ENCODE measurements at places on chromosomes 4 and X. TPM values are rescaled to one million over a fixed set of nuclear protein-coding genes. Genes with fewer than 3 reads are reported as not detected.
A peak's percentile ranks its signal among the peaks of the same experiment; 100 is the strongest.

The LRAT gene
- not detected for total RNA-seq

The GABRQ gene
- 0.79 TPM for total RNA-seq

The SMR3B gene
- not detected for total RNA-seq

The DCLK2 gene
- 11.7 TPM for total RNA-seq

The MAGEH1 gene
- total RNA-seq, result 35.3 TPM

The PPEF1 gene
- 1.3 TPM for total RNA-seq

The SLIT2 gene
- 40.4 TPM for total RNA-seq

The IL3RA gene
- 5.7 TPM for total RNA-seq

The SMIM43 gene
- total RNA-seq, result 0.30 TPM

The CLCN4 gene
- 7.4 TPM for total RNA-seq

GRCh38 chr4:151658959-151659600, 101.7 kb downstream of the GATB start:
- peak; percentile 67 for DNase-seq

- no peak for DNase-seq
Observed at GRCh38 chr4:175469514-175469913, 342.6 kb downstream of the GPM6A start.

DNA sequence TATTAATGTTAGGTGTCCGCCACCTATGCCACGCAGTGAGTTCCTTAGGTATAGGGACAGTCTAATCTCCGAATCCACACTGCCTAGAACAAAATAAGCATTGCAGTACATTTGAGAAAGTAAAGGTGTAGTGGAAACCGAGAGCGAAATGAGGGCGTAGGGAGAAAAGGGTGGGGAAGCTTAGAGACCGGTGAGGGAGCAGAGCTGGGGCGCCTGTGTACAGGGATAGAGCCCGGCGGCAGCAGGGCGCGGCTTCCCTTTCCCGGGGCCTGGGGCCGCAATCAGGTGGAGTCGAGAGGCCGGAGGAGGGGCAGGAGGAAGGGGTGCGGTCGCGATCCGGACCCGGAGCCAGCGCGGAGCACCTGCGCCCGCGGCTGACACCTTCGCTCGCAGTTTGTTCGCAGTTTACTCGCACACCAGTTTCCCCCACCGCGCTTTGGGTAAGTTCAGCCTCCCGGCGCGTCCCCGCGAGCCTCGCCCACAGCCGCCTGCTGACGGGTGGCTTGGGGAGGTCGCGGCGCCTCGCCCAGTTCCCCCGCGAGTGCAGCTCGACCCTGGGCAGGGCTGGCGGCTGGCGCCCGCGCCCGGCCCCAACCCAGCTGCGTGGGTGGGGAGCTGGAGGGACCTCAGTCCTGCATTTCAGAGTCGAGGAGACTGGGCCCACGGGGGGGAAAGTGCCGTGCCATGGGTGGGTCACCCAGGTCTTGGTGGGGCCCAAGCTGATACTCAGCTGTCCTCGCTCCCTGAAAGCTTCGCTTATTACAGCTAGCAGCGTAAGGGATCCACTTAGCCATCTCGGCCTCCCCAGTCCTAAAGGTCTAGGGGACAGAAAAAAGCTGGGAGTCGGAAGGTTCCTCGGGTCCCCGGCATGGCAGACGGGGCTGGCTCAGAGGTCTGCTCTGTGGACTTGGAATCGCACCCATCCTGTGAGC, at the start of gene ANXA3:
TSS of gene ANXA3 (plus strand) at position 351 of the 932 bp plus-strand sequence. CDS start 2,704 bp downstream, outside the sequence.
- DNase-seq, result no peak

DNA sequence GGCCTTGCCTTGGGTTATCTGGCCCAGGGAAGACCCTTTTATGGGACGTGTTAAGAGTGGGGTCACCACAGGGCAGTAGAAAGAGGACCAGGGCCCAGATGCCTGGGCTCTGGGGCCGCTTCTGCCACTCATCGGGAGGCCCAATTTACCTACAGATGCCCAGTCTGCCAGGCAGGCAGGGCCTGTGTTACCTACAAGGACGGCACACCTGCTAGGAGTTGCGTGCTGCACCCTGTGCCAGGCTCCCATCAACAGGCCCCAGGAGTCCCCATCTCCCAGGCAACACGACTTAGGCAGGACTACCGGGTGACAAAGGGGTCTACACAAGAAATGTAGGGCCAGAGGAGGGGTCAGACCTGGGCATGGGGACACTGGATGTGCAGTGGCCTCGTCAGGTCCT, 34.6 kb downstream of the WDR1 start:
- no peak for DNase-seq

DNA sequence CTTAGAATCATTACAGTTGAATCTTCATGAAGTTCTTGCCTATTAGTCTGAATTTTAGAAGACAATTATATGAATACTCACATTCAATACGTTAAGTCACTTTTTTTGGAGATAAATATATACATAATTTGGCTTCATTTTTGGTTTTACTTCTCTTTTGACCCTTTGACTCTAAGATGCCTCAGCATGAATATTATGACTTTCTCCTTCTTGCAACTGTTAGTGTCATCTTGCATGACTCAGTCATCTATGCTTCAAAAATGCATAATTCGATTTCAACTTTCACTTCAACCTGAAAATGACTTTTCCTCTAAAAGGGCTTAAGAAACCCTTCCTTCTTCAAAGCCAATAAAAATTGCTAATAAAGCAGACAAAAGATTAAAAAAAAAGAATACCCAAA, 1427.5 kb downstream of the ADGRL3 start:
- no peak for DNase-seq

DNA sequence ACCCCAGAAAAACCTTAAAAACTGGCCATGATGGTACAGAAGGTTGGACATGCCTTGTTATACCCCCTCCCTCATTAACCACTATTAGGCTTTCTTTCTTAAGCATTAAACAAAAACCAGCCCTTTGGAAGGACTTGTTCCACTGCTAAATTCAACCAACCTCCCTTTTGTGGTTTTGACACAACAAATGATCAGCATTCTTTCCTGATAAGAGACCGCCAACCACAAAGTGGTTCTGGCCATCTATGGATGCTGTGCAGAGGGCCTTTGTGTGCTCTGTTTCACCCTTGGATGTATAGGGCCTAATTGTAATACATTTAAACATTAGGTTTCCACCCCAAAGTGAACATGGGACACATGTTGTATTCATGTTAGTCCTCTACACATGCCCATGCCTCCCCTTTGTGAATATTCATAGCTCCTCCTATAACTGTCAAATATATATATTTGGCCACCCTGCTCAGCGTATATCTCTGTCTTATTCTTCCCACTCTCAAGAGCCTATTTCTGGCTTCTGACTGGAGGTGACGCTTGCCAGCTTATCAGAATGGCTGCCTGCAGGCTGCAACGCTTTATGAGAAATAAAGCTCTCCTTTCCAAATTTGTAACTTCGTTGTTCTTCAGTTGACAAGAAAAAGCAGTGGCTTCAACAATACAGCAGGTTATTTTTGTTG, 126.6 kb downstream of the NPNT start:
- no peak for DNase-seq

DNA sequence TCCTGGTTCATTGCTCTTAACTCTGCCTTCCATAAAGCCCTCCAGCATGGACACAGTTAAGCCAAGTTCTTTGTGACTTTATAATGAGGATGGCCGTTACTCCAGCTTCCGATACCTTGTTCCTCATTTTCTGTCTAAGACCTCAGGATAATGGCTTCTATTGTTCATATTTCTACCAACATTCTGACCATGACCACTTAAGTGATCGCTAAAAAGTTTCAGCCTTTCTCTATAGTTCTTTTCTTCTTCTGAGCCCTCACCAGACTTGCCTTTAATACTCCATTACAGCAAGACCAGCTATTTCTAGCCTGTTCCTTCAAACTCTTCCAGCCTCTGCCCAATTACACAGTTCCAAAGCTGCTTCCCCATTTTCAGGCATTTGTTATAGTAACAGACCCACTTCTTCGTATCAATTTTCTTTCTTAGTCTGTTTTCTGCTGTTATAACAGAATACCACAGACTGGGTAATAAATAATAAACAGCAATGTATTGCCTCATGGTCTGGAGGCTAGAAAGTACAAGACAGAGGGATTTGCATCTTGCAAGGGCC, 12.3 kb downstream of the RNF175 start:
- DNase-seq, result no peak

GRCh38 chr4:82123934-82124333, 249.9 kb downstream of the HNRNPD start:
- no peak for DNase-seq

DNA sequence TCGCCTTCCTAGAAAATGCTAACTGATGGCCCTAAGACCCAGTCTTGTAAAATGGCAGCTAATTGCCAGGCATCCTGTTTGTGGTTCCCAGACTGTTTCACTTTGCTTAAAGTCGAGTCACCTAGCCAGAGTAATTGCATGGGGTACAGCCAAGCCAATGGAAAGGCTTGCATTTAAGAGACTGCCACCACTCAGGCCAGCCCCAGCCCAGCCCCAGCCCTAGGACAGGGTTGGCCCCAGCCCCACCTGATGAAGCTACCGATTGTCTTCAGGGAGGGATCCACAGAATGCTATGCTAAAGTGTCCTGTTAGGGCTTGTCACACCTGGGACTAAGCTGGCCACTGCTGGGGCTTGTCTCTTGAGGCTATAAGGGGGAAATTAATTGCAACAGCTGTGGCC, 194.6 kb upstream of the KLF3 start:
- DNase-seq, result no peak

- peak; percentile 3 for DNase-seq
Observed at GRCh38 chrX:14753441-14753840, 119.4 kb downstream of the FANCB start.

- DNase-seq, result no peak
Observed at GRCh38 chr4:20318001-20318908, 66.5 kb downstream of the SLIT2 start.

- DNase-seq, result no peak
Observed at GRCh38 chrX:46573331-46573891, at the start of gene CHST7. Gene CHST7, plus strand, starts transcription at chrX:46573765. Its CDS starts 167 bp downstream, at chrX:46573932.

DNA sequence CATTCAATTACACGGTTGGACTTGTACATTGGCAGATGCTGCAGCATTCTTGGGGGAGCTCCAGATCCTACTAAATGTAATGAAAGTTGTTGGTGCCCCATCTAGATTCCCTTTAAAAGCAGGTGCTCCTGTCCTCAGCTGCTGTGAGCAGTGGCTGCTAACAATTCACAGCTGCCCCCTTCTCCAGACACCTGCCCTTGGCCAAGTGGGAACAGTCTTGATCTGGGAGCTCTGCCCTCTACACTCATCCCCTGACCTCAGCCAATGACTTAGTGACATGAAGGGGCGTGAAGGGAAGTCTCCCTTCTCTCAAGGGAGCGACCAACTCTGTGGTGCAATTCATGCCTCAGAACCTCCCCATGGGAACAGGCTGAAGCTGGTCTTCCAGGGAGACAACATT, 125.7 kb downstream of the EIF4E start:
- DNase-seq, result no peak

GRCh38 chr4:155494037-155494718, 117.4 kb upstream of the MAP9 start:
- no peak for DNase-seq

GRCh38 chrX:119529345-119530276, 35.6 kb downstream of the STEEP1 start:
- no peak for DNase-seq

DNA sequence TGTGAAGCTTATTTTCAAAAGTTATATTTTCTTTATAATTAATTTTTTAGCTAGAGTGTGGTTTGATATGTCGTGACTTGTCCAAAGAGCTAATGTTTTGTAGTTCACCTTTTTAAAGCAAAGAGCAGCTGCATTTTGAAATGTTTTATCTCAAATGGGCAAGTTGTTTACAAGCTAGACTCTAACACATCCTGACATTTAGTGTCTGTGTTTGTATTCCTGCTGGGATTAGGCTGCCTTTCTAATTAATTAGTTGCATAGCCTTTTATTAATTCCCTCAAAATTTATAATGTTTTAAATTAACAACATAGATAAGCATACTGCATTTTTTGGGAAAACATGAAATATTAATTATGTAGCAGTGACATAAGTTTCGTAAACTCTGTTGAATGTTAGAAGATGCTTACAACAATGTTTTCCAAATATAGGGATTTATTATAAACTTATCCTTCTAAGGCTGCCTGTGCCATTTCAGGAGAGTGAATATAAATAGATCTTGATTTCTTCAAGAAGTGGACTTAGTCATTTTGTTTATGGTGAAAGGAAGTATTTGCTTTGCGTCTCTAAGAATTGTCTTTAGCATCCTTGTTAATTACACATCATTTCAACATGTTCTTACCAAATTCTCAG, 37.7 kb upstream of the NUDT6 start:
- DNase-seq, result no peak

GRCh38 chr4:4864940-4865704, 5.7 kb downstream of the MSX1 start:
- no peak for DNase-seq

GRCh38 chr4:85200106-85200505, 233.6 kb upstream of the WDFY3 start:
- DNase-seq, result no peak

GRCh38 chrX:44332437-44332836, 11.0 kb downstream of the EFHC2 start:
- DNase-seq, result no peak

- DNase-seq, result no peak
Observed at GRCh38 chr4:95761871-95762270, 78.0 kb upstream of the PDHA2 start.

DNA sequence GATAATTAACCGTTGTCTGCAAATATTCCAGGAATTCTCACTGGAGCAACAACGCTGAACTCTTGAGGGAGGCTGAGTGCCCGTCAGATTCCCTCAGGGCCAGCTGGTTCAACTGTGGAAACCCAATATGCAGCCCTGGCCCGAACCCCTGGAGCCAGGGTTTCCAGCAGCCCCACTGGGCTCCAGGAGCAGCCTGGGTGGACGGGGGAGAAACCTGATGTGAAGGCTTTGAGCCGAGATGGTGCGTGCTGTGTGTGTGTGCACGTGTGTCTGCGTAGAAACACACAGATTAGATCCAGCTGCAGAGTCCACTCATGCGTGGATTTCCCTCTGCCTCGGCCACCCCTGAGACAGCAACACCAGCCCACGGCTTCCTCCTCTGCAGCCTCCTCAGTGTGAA, 19.4 kb upstream of the SLC25A6 start:
- DNase-seq, result no peak

- peak; percentile 69 for DNase-seq
Observed at GRCh38 chrX:72238721-72239475, at the start of gene ERCC6L. Gene ERCC6L, minus strand, starts transcription at chrX:72239027. Its CDS starts 116 bp downstream, at chrX:72238911.

GRCh38 chrX:46587753-46588171, 14.2 kb downstream of the CHST7 start:
- no peak for DNase-seq

GRCh38 chr4:113069212-113069892, 19.9 kb downstream of the ANK2 start:
- no peak for DNase-seq

DNA sequence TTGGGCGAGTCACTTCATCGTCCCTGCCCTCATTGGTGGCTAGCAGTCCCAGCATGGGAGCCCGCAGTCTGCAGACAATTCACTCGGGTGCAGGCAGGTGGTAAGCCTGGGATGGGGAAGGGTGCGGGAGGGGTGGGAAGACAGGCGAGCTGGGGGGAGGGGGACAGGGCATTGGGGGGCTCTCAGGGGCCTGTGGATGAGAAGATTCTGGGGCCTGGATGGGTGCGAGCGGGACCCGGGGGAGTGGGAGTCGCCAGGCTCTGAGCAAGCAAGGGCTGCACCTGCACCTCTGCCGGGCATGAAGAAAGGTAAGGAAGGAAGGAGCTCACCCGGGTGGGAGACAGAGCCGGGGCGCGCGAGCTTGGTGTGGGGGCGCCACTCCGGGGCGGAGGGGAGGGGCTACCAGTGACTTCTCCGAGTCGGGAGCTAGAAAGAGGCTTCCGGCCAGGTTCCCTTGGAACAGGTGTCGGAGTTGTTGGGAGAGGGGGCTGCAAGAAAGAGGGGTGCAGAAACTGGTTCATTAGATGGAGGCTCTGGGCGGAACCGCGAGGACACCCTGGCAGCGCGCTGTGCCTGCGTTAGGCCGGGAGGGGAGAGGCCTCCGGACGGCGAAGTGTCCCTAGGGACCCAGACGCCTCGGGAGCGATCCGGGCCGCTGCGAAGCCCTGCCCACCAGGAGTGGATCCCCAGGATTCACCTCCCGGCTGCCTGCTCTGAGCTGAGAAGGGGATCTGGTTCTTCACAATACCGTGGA, 103.4 kb upstream of the PDLIM3 start:
- DNase-seq, result no peak

Measured in skin of body (tissue), 3 donors.